ENCODE measurements at places on chromosomes 2 and 18.

DNA sequence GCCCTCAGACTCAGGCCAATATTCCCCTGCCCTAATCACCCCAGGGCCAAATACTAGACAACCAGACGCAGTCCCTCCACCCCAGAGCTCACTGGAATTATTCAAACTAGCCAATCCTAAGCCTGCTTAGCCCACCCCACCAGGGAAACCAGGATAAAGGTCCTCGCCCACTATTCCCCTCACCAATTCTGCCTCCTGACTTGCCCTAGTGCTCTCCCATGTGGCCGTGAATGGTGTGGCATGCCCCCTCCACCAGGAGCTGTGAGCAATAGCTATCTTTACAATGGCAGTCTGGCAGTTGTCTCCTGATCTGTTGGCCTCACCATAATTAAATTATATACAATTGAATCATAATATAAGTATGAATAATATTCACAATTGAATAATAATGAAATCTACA is 42.3 kb downstream of the FAM124B start:
- DNase-seq, result no peak

DNA sequence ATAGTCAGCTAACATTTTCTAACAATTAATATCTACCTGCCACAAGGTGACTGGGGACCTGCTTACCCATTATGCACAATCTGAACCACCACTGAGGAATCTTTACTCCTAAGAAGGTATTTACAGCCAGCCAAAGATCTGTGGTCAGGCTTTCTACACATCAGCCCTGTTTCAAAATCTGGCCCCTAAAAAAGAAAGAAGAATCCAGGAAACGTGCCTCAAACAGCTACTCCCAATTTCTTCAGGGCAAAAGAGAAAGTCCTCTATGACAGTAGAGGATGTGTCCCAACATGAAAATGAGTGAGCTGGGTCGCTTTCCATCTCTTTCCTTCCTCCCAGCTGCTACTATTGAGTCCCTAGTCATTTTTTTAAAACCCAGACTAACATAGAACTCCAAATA is 79.5 kb downstream of the EPB41L3 start:
- DNase-seq, result no peak

DNA sequence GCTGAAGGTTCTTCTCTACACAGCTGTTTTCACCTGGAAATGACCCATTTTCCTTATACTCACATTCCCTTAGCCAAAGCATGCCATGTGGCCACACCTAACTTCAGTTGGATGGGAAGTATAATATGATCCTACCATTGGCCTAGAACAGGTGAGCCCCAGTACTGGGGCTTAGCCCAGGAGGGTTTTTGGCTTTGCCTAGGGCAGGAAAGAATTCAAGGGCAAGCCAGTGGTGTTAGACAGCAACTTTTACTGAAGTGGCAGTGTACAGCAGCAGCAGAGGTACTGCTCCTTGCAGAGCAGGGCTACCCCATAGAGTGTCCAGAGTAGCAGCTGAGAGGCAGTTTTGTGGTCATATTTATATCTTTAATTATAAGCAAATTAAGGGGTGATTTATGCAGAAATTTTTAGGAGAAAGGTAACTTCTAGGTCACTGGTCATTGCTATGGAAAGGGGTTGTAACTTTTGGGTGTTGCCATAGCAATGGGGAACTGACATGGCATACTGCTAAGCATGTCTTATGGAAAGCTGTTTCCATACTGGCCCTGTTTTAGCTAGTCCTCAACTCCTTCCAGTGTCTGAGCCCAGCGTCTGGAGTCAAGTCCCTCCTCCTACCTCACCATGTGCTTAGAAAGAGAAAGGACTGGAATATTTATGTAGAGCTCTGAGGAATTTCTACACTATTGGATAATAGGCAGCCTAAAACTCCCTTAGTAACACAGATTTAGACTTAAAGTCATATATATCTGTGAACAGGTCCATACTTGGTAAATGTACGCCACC is 109.0 kb upstream of the DTNA start:
- no peak for DNase-seq

GRCh38 chr18:22171258-22172119 is 2.1 kb downstream of the GATA6 start:
- no peak for DNase-seq

DNA sequence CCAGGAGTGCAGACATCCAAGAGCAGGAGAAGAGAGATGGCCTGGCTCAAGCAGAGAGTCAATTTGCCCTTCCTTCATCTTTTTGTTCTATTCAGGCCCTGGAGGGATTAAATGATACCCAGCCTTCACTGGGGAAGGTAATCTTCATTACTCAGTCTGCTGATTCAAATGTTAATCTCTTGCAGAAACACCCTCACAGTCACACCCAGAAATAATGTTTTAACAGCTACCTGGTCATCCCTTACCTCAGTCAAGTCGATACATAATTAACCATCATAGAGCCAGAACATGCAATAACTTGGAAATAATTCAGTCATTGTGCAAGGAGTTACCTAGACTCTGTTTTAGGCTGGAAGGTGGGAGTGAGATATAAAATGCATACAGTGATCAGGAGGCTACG is 163.7 kb upstream of the TNP1 start:
- no peak for DNase-seq

DNA sequence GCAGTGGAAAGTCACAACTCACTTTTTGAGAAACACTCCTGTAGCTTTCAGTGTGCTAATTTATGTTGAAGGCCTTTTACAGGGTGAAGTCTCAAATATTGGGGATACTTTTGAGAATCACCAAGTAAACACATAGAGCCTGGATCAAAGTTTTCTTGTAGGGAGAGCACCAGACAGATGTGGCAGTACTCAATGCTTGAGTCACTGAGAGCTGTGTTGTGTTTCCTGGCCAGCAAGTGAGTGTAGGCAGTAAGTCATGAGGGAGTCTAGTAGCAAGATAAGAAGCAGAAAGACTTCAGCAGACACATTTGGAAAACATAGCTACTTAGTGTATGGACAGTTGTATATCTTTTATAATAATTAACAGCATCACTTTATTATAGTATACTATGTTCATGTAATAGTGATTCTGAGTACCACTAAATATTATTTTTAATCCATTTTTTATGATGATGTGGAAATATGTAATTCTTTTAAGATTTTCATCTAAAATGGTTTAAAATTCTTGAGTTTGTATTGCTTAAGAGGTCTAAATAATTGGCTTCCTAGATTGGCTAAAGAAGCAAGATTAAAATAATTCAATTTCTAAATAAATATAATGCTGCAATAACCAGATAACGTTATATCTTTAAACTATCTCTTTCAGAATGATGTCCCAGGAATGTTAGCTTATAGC is 12.8 kb downstream of the PSMD1 start:
- no peak for DNase-seq

DNA sequence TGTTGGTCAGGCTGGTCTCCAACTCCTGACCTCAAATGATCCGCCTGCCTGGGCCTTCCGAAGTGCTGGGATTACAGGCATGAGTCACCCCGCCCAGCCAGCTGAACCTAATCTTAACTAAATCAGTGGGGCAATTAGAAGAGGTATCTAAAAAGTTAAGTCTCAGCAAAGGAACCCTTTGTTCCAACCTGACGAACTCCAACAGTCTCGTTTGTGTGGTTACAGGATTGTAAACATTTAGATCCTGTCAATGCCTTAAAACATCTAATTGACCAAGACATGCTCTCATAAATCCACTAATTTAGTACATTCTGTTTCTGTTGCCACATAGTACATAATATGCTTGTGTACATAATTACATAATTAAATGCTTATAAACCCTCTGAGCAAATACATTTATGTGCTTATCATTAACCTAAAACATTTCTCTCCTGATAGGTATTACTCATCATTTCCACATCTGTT is 31.1 kb upstream of the STK39 start:
- DNase-seq, result no peak

- no peak for DNase-seq
Measured at GRCh38 chr2:99821572-99821971, 320.8 kb downstream of the AFF3 start.

- no peak for DNase-seq
Measured at GRCh38 chr18:26700728-26701127, 152.4 kb upstream of the KCTD1 start.

Data from CD4-positive, alpha-beta T cell treated with Interleukin-4 for 1 hour (primary cell).